ENCODE measurements at places on chromosomes 5 and 9.

DNA sequence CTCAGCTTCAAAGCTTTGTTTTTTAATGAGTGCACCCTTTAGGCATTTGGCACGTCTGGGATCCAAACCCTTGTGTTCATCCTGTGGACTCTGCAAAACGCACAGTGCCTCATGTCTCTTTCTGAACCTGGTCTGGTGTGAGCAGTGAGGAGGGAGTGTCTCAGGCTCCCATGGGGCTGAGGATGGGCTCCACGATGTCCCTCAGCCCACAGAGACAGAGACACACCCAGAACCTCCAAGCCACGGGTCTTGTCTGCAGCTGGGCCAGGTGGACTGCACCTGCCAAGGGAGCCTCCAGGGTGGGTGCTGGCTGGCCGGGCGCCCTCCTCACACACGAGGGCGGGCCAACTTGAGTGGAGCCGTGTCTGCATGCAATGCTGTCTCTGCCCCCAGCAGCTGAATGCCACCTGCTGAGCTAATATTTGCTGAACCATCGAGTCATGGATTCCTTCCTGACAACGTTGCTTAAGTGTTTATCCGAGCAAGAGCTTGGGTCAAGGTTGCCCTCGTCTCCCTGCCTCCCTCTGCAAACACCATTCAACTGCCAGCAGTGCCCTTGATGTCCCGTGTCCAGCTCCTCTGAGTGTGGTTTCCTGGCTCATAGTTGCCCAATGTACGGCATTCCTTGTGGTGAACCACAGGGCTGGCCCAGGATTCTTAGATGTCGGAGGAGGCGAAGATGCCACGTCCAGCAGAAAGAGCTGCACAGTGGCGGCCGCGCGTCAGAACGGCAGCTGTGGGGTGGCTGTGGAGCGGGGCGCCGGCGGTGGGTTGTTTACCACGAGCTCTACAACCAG is 31.4 kb upstream of the LPCAT1 start:
- peak; percentile 91 for DNase-seq

DNA sequence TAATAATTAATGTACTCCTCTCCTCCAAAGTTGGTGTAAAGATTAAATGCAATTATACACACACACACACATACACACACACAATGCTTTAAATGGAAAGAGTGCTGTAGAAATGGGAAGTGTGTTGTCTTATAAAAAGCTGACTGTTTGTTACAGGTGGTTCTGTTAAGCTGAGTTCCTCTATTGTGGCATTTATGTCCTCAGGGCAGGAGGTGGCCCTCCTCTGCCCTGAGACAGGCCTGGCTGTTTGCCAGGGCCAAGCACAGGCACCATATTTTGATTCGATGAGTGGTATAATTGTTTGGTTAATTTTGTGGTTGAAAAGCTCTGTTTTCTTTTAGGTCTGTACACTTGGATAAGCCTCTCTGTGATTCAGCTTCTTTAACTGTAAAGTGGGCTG is 573.9 kb downstream of the KIF4B start:
- DNase-seq: peak; percentile 19

DNA sequence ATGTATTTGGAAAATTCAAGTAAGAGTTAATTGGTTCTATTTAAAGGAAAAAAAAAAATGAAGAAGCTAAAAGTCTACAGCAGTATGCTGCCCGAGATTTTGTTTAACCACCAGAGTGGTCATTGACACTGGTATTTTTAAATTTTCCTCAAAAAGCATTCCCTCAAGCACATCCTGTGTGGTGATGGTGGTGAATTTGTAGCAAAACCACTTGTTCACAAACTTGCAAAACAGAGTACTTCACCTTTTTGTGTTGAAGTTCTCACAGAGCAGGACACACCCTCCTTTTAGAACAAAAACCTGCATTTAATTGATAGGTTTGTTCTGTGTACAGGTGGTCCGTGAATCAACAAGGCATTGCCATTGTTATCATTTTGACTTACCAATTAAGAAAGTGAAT is 374.2 kb downstream of the EFNA5 start:
- no peak for DNase-seq

DNA sequence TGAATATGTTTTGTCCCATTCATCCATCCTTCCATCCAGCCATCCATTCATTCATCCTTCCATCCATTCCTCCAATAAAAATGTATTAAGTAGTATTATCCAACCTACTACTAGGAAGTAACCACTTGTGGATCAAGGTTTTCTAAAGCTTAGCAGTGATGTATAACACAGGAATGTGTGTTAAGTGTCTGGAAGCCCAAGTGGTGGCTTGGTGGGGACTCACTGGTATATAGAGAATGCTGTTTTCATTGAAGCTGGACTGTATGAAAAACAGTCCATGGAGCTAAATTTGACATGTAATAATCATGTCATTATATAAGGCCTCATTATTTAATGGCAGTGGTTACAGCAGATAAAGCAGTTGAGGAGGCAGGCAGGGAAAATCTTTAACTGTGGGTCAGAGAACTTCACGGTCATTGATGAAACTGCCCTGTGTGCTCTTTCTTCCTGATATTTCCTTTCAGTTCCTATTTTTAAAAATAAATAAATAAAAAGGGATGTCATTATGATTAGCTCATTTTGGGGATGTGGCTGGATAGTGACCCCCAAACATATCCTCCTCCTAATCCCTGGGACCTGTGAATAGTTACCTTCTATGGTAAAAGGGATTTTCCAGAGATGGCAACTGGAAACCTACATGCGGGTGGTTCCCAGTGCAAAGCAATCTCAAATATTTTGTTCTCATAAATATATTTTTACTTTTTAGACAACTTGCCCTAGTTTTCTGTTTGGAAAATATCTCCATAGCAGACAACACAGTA is 82.3 kb downstream of the DAPK1 start:
- no peak for DNase-seq

- peak; percentile 35 for DNase-seq
These were observed 9.2 kb downstream of the DCANP1 start for GRCh38 chr5:135437796-135438560.

- no peak for DNase-seq
These were observed 2.5 kb upstream of the RAD23B start for GRCh38 chr9:107280543-107280942.

- no peak for DNase-seq
These were observed 83.7 kb upstream of the SPRY4 start for GRCh38 chr5:142408536-142408935.

DNA sequence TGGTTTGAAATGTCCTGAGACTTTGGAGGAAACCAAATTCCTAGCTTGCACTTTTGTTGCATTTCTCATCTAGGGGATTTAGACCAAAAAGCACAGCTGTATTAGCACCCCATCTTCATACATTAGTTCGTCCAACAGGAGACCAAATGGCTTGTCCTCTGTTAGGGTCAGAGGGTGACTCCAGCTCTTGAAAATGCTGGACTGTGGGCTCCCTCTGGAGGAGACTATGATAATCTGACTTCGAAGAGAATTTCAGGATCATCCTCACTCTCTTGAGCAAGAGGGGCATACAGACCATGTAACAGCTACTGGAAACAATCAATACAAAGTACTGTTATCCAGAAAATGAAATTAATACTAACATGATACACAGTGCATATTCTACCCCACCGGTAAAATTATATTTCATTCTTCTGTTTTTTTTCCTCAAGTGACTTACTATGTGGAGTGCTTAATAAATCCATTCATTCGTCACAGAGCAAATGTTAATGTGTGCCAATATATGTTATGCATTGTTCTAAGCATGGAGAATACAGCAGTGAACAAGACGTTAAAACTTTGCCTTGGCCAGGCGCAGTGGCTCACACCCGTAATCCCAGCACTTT is 63.7 kb upstream of the PPP2CA start:
- DNase-seq: peak; percentile 49

DNA sequence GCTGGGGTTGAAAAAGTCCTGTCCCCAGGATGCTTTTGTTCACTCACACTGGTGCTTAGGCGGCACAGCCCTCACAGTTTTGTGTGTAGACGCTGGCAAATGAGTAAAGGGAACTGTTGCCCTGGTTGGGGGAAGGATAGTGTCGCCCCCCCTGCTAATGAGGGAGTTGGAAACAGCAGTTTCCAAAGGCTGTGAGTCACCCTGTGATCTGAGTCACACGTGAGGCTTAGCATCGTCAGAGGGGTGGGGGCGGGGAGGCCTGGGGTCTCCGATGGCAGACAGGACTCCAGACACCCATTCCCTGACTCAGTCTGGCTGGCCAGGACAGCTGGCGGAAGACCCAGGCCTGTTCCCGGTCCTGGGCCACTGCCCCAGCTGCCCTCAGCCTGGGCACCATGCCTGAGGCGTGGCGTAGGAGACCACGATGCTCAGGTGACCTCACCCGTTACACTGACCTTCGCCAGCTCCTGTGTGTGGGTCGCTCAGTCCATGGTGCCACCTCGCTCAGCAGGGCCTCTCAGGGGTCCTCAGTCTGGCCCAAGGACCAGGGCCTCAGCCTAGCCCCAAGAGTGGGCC is 2.9 kb downstream of the DNAJB5 start:
- peak; percentile 51 for DNase-seq

GRCh38 chr5:149212198-149212951 is 59.3 kb upstream of the AFAP1L1 start:
- no peak for DNase-seq

- no peak for DNase-seq
These were observed 149.1 kb upstream of the TUT7 start for GRCh38 chr9:86503314-86503713.

Data from Caki2 (cell line).